Vagina (tissue), 2 donors: ENCODE measurements at places on chromosomes 1 and 21.

- no peak for DNase-seq
These were observed 109.8 kb downstream of the RHOU start for GRCh38 chr1:228845101-228845500.

DNA sequence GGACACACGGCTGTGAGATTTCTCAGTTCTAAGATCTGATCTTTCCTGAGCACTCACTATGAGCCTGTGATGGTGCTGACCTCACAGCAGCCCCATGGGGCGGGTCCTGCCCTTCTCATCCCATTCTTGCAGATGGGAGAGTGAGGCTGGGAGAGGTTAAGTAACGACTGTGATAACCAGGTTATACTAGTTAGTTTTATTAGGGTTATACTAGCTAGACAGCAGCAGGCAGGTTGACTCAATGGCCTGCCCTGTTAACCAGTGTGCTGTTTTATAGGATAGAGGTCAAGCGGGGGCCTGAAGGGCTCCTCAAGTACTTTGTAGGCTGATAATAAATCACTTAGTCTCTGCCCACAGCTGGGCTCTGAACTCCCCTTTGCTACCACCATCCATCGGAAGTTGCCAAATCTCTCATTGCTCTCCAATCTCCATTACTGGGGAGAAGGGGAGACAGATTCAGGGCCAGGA is 4.8 kb downstream of the CNTN2 start:
- no peak for DNase-seq

GRCh38 chr1:3954170-3955169 is 54.4 kb upstream of the C1orf174 start:
- no peak for DNase-seq

DNA sequence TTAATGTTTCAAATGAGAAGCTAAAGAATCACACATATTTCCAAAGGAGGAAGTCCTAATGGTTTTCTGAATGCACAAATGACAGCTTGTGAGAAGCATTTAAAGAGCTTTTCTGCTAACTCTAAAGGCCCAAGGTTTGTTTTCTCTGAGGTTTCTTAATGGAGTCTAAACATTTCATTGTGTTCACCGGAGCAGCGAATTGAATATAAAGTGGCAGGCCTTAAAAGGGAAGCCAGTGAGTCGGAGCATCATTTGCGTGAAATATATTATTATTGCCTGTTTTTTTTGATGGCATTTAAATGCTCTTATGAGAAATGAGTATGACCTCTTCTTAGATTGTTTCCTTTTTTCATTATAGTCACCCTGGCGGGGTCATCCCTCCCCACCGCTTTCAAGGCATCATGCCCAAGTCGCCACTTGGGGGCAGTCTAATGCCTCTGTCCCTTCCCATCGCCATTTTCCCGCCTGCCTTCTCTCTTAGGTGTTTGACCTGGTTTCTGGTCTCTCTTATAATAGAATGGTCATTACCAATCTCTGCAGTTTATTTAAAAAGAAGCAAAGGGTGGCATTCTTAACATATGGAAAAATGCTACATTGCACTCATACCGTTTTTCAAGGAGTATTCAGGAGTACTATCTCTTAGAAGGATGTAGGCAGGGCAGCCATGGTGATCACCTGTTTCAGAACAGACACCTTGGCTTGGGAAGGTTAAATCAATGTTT is 25.3 kb upstream of the OVAAL start:
- DNase-seq = no peak

DNA sequence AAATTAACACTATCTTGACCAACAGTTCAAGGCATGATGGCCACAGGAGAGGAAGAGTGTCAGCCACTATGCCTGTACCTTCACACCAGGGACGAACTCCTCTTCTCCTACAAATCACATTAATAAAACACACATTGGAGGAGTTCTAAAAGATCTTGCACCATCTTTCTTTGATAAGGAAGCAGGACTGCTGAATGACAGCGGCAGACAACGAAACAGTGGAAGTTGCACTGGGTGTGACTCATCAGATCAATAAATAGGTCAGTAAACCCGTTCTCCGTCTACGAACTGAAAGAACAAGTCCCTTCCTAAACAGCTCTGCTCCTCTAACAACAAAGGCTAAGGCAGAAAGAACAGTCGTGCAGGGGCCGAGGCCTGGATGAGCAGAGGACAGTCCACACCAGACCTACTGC is 23.1 kb downstream of the UBE2G2 start:
- no peak for DNase-seq

DNA sequence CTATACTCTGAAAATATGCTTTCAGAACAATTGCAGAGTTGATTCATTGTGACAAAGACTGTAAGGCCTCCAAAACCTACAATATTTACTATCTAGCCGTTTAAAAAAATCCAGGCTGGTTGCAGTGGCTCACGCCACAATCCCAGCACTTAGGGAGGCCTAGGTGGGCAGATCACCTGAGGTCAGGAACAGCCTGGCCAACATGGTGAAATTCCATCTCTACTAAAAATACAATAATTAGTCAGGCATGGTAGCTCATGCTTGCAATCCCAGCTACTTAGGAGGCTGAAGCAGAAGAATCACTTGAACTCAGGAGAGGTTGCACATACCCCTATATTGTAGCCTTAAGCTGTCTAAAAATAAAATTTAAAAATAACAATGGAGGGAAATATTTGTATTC is 5.3 kb upstream of the TFF2 start:
- DNase-seq = no peak

GRCh38 chr1:116574581-116575291 is 3.9 kb upstream of the CD58 start:
- no peak for DNase-seq

- DNase-seq = no peak
These were observed 257.1 kb downstream of the DYRK1A start for GRCh38 chr21:37623689-37624088.

DNA sequence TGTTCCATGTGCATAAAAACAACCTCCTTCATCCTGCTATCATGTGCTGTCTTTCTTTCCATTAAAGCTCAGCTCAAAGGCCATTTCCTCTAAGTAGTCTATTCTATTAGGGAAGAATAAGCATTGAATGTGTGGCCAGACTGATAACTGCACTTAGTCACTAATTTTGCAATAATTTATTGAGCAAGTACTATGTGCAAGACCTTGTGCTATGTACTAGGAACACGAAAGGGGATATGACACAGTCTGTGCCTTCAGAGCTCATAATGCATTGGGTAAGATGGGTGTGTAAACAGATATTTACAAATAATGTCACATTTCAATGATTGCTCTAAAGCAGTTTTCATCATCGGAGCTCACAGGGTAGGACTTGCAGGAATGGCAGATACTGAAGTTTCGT is 54.2 kb downstream of the NMNAT2 start:
- DNase-seq = no peak

DNA sequence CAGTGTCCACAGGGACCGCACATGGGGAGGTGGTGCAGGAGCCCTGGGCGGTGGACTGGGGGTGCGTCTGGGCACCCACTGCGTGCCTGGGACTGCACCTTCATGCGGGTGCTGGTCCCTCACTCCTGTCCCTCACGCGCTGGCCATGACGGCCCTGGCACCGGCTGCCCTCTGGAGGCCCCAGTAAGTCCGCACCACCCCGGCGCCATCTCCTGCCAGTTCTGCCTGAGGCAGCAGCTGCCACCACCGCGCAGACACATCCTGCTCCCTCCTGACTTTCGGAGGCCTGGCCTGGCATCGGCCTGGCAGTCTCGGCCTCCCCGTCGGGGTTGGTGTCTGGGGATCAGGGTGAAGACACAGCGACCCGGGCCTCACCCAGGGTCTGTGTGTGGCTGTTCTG is 64.8 kb downstream of the MORN1 start:
- DNase-seq = no peak

- no peak for DNase-seq
These were observed 1244.8 kb upstream of the TMPRSS15 start for GRCh38 chr21:19648391-19648790.
